Activated T-cell treated with anti-CD3 and anti-CD28 coated beads for 24 hours (primary cell): ENCODE measurements at places on chromosomes 12 and 14.

GRCh38 chr14:89625244-89625713 lies 208.2 kb upstream of the FOXN3 start:
- DNase-seq, result no peak

DNA sequence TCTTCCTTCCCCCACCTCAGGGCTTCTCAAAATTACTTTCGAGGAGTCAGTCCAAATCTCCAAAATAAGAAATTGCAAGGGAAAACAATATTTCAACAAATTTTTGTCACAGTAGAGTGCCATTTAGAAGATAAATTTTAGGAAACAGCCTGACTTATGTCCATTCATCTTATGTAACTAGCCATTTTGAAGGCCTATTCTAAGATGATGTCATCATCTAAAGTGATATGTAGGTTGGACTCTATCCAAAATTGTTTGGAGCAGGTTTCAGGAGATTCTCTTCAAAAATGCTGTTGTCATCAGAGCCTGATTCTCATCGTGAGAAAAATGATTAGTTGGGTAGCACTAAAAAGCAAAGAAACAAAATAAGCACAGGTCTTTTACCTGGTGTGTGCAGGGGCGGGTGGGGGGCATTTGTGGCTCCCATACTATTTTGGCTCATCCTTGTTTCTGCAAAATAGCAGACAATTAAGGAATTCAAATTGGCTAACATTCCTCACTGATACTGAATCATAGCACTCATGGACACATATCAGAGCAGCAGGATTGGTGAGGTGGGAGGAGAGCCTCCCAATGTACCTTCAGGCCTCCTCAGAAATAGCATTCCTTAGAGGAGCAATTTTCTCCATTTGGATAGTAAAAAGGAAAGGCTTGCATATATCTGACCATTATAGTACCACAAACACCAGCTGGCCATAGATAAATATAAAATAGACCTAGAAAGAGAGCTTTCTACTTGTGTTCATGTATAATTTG lies 360.9 kb upstream of the NAV3 start:
- no peak for DNase-seq

DNA sequence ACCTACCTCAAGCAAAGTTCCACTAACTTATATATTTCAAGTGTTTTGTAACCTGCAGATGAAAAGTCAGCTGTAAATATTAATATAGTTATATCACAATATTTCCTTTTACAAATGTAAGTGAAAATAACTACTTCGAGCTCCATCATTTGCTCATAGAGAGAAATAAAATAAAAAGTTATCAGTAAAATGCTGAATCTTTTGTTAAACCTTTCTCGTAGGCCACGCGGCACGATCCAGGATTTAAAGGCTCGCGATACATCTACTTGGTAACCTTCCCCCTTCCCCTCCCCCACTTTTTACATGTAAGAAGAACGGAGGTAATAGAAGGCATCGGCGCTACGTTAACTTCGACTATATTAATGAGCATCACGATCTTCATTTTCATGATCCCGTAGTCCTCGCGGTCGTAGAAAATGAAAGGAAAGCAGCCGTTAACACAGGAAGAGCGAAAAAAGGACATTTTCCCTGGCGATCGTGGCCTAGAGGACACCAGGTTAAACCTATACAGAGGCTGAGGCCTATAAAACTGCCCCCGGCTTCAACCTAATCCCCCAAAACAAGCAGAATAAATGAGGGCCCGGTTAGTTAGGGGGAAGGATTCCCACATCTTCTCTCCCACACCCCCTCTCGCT lies 508 bp downstream of the HNRNPC start:
- DNase-seq, result peak; percentile 19

DNA sequence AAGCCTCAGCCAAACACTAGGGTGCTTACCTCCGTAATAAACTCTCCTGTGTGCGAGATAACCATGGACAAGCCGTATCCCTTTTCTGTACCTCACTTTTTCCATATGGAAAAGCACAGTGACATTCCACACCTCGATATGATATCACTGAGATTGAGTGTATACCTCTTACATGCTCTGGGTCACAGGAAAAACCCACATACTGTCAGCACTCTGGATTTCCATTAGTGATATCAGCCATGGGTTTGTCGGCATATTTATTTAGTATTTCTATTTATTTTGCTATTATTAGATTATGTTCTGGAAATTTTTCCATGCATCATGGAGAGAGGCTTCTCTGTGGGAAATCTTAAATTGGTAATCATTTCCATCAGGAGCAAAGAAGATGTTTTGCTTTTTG lies 28.0 kb upstream of the DAAM1 start:
- no peak for DNase-seq

DNA sequence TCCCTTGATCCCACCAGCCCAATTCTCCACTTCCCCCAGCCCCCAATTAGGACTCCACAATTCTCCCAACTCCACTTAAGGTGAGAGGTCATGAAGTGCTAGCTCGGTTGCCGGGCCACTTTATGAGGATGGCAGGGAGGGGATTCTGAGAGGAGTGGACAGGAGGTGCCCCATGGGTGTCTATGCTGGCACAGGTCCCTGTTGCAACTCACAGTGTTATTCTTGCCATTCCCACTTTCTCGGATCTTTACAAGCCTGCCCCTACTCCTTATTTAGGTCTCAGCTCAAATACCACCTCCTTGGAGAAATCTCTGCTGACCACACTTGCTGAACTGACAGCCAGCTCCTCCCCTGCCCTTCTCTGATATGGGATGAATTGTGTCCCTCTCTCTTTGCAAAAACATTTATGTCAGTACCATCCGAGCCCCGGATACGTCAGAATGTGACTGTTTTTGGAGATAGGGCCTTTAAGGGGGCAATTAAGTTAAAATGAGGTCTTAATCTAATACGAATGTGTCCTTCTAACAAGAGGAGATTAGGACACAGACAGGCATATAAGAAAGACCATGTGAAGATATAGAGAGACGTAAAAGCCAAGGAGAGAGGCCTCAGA lies 4.2 kb upstream of the LGALS3 start:
- DNase-seq, result no peak

GRCh38 chr12:89350260-89350629 lies 2.1 kb downstream of the DUSP6 start:
- no peak for DNase-seq

- no peak for DNase-seq
Observed at GRCh38 chr14:105073720-105074600, 8.7 kb upstream of the GPR132 start.

- DNase-seq, result no peak
Observed at GRCh38 chr14:50823051-50823761, 7.8 kb downstream of the NIN start.
